Psoas muscle (tissue), 8 donors: ENCODE measurements at places on chromosomes 2 and 18. TPM values are rescaled to one million over a fixed set of nuclear protein-coding genes. Genes with fewer than 3 reads are reported as not detected.

GRCh38 chr2:153461453-153461852 lies 17.1 kb downstream of the RPRM start:
- DNase-seq = no peak

KRTCAP3 gene
- 2.2 TPM for total RNA-seq

DNA sequence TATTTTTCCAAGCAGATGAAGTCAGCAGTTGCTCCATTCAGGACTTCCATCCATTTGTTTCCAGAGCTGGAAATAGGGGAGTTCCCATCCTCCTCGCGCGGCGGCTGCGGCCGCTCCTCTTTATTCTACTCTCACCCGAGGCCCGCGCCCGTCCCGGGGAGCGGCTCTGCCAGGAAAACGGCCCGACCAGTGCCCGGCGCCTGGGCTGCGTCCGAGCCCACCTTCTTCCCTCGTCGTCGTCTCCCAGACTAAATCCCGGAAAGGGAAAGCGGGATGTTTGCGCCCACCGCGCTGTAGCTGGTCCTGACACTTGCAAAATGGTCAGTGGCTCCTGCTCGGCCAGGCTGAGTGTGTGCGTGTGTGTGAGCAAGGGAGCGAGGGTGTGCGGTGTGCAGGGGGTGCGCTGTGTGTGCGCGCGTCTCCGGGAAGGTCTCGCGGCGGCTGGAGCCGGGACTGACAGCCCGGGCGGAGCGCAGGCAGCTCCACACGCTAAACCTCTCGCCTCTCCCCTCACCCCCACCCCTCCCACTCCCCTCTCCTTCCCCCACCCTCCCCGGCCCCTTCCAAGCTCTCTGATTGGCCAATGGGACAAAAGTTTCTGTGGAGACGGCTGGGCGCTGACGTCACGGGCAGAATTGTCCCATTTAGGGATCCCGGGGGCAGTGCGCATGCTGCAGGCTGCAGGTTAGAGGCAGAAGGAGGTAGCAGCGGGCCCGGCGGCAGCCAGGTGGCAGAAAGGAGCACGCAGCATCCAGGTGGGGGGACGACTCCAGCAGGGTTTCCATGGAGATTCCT lies at the start of gene NOL4:
TSS of gene NOL4 (minus strand) at position 491 of the 795 bp plus-strand sequence. CDS start 1,660 bp downstream, outside the sequence.
- DNase-seq = no peak

DNA sequence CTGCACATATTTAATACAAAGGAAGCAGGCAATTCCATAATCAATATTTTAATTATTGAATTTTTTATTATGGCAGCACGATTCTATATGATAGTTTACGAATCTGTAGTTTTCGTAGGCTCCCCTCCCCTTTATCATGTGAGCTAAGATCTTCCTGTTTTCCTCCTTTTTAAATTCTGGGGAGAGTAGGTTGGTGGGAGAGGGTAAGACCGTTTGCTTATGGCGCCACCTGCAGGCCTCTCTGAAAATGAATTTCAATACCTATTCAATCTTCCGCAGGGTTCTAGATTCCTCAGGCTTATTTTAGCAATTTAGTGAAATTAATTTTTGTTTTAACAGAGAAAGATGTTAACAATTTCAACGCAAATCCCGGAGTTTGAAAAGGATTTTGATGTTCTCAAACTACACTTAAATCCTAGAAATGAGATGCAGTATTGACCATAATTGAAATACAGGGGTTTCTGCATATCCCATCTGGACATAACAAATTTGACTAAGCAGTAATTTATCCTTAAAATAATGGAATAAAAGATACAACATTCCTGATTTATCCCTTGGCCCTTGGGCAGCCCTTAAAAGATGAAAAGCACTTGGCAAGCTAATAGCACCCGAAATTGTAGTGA lies 12.8 kb upstream of the GBX2 start:
- no peak for DNase-seq

GRCh38 chr2:120341977-120342376 lies 4.0 kb upstream of the INHBB start:
- DNase-seq = no peak

- no peak for DNase-seq
Observed at GRCh38 chr18:75433098-75433497, 5.6 kb upstream of the SMIM21 start.

ABHD1 gene
- 3.6 TPM for total RNA-seq

- DNase-seq = no peak
Observed at GRCh38 chr2:74690571-74690970, 36.5 kb downstream of the SEMA4F start.

DPP10 gene
- total RNA-seq = not detected

LRRFIP1 gene
- 94.5 TPM for total RNA-seq

TMEM37 gene
- total RNA-seq = 0.96 TPM

DNA sequence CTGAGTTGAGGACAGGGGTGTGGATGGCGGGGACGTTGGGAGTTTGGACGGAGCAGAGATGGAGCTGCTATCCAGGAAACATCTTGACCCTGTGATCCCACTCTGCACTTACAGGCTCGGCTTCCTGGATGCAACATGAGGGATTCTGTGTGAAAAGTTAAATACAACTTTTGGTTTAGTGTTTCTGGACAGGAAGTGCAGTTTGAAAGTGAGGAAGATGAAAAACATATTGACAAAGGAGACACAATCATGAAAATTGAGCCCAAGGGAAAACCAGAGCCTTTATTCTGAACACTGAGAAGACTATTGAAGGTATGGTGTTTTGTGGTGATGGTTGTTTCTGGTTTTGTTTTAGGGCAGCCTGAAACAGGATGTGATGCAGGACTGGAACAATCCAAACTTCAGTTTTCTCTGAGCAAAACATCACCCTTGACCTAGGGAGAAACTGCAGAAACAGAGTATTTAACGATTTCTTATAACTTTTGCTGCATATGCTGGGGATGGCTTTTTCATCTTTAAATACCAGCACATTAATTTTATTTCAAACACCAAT lies 76.5 kb upstream of the RFX8 start:
- DNase-seq = no peak

OSR1 gene
- 2.0 TPM for total RNA-seq

DNA sequence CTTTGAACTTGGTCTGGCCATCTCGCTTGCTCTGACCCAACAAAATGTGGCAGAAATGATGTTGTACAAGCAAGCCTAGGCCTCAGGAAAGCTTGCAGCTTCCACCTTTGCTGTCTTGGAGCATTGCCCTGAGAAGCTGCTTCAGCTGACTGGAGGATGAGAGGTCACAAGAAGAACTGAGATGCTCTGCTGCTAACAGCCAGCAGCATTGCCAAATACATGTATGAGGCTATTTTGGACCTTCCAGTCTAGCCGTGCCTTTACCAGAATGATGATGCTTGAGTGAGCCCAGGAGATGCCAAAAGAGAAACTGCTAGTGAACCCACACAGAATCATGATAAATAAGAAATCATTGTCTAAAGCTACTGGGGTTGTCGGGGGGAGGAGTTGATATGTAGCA lies 13.2 kb upstream of the ITGAV start:
- DNase-seq = no peak

DNA sequence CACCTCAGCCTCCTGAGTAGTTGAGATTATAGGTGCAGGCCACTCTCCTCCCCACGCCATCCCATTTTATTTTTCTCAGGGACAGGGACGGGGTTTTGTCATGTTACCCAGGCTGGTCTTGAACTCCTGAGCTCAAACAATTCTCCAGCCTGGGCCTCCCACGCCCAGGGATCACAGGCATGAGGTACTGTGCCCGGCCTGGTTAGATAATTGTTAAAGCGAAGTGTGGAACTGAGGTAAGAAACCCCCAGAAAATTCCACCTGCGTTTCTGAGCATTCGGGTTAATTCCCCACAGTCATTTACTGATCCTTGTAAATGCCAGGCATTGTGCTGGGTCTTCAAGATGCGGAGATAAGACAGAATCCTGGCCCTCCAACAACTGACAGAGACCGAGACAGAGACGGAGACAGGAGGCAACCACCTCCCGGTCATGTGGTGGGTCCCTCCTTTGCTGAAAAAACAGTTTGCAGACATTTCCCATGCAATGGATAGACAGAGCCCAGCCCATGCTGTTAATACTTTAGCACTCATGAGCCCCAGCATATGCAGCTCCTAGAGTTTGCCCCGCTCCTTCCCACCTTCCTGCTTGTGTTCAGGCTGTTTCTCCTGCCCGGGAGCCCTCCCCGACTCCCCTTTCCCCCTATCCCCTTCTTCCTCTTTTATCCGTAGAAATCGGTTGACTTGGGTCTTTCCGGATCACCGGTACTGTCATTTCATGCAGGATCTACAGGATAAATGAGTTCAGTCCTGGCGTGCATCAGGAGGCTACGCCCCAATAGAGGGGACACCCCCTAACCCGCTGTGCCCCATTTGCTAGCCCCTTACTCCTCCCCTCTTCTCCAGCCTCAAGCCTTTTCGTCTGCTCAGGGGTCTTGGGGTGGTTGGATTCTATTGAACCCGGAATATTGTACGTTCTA lies 1.6 kb upstream of the RHOB start:
- no peak for DNase-seq

- DNase-seq = no peak
Observed at GRCh38 chr2:129888896-129889295, 90.6 kb upstream of the RAB6C start.

DNA sequence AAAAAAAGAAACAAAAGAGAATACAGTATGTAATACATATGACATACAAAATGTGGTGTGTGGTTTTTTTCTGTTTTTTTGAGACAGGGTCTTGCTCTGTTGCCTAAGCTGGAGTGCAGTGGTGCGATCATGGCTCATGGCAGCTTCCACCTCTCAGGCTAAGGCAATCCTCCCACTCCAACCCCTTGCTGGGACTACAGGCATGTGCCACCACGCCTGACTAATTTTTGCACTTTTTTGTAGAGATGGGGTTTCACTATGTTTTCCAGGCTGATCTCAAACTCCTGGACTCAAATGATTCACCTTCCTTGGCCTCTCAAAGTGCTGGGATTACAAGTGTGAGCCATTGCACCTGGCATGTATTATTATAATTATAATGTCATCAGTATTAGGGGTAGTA lies 38.9 kb downstream of the DHX57 start:
- DNase-seq = no peak

DNAJC10 gene
- total RNA-seq = 25.8 TPM

RUFY4 gene
- not detected for total RNA-seq

DNA sequence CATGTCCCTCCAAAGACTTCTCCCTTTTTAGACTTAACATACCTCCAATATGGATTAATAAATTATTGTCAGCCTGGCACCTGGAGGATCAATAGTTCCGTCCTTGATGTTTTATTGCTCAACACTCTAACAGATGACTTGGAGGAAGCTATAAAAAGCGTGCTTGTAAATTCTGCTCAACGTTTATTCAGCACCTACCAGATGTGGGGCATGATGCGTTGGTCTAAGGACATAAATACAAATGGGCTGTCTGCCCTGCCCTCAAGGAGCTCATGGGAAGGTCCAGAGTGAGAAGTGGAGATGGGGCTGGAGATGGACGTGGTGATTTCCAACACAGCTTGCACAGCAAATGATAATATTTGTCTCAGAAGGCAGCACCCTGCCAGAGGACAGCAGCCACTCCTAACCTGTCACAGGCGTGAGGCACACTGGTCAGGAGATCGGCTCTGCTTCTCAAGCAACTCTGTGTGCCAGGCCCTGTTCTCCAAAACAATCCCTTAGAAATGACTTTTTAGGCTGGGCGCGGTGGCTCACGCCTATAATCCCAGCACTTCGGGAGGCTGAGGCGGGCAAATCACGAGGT lies 25.5 kb upstream of the ZCCHC2 start:
- no peak for DNase-seq

PARD6G gene
- 1.5 TPM for total RNA-seq

SAG gene
- total RNA-seq = not detected

- DNase-seq = no peak
Observed at GRCh38 chr18:31920277-31920676, 22.7 kb downstream of the TRAPPC8 start.

DNA sequence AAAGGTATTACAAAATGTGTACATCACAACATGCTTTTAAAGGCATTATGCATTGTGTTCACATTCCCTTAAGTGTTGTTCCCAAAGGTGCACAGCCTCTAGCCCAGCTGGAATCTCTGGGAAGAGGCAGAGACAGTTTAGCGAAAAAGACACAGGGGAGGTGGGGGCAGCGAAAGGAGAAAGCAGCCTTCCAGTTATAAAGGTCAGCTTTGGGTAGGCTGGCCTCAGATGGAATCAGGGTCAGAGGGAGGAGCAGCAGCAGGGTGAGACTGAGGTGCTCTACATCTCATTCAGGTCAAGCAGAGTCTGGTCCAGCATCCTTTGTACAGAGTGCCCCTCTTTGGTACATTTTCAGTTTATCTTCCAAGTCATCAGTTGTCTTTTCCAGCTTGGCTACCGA lies 68.6 kb downstream of the ASXL2 start:
- DNase-seq = no peak

PIK3C3 gene
- 32.1 TPM for total RNA-seq

GRCh38 chr2:17164550-17164949 lies 353.7 kb downstream of the RAD51AP2 start:
- DNase-seq = no peak

DNA sequence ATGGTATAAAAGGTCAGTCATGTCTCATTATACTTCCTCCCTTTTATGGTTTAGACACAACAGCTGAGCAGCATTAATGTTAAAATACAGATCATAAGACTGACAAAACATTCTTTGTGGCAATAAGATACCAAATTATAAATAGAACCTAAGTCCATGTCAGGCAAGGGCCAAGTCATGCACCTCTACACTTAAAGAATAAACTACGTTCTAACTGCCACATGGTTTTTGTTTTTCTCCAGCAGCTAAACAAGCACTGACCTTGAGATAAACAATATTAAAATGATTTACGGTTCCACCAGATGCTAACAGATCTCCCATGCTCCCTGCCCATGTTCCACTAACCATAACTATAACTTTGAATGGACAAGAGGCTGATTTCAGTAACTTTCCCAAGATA lies 368.6 kb upstream of the TFPI start:
- no peak for DNase-seq

GRCh38 chr2:232833830-232834229 lies 36.2 kb upstream of the SNORC start:
- no peak for DNase-seq

GRCh38 chr18:33901894-33902512 lies 322.7 kb downstream of the NOL4 start:
- DNase-seq = no peak

- peak; percentile 75 for DNase-seq
Observed at GRCh38 chr2:39227628-39228412, 15.9 kb downstream of the CDKL4 start.

DNA sequence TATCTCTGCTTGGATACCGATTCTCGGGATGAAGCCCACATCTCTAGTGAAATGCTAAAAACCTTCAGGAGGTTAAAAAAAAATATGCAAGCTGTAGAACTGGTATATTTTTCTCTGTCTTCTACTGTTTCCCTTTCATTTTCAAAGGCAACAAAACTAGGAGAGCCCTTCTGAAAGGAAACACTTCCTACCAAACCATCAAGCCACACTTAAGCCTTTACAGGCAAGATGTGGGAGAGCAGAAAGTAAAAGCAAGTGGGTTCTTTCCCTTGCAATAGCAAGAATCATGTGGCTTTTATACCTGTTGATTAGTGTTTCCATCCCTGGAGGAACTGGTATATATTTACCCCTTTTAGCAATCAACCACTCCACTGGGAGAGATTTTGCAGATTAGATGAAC lies 147.9 kb upstream of the ACAA2 start:
- no peak for DNase-seq

GRCh38 chr2:12343141-12343540 lies 373.6 kb upstream of the TRIB2 start:
- DNase-seq = no peak
